ENCODE measurements at places on chromosomes 1 and 21. TPM values are rescaled to one million over a fixed set of nuclear protein-coding genes. Genes with fewer than 3 reads are reported as not detected.

GRCh38 chr1:55276671-55277376 is 61.7 kb upstream of the USP24 start:
- no peak overlapping the region for H3K4me3 ChIP-seq
- DNase-seq = no peak
- no peaks in the 10 kb centered on the region for H3K27me3 ChIP-seq
- H3K27ac ChIP-seq = peak overlapping the region; percentile 88
- H3K36me3 ChIP-seq = no peaks in the 10 kb centered on the region

- peaks cover 12% of the 10 kb centered on the region for H3K4me1 ChIP-seq
- no peak for DNase-seq
- H3K27ac ChIP-seq = no peak overlapping the region
- no peak overlapping the region for H3K4me3 ChIP-seq
- H3K36me3 ChIP-seq = peaks cover under 1% of the 10 kb centered on the region
Measured at GRCh38 chr1:42033629-42034028, 114.9 kb upstream of the HIVEP3 start.

GRCh38 chr1:209769171-209769904 is 13.5 kb downstream of the TRAF3IP3 start:
- no peak overlapping the region for H3K4me3 ChIP-seq
- peak; percentile 31 for DNase-seq
- no peak overlapping the region for H3K27ac ChIP-seq
- H3K27me3 ChIP-seq = no peaks in the 10 kb centered on the region
- H3K4me1 ChIP-seq = peaks cover 14% of the 10 kb centered on the region

GRCh38 chr1:159961636-159962035 is 7.6 kb upstream of the SLAMF9 start:
- H3K4me1 ChIP-seq = no peaks in the 10 kb centered on the region
- H3K4me3 ChIP-seq = no peak overlapping the region

DNA sequence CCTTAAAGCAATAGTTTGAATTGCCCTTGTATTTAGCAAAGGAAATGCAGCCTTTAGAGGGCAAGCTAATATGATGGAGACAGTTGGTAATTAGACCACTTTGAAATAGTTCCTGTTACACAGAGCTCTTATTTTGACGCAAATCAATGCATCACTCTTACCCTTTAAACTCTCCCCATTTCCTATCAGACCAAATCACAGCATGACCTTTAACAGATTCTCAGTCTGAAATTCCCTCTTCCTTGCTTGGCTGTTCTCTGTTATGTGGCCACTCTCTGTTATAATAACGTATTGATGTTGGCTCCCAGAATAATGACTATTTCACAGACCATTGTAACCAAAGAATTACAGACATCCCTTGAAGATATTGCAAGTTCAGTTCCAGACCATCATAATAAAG is 66.9 kb upstream of the NGF start:
- no peak overlapping the region for H3K4me3 ChIP-seq
- no peaks in the 10 kb centered on the region for H3K36me3 ChIP-seq
- peaks cover 7% of the 10 kb centered on the region for H3K27me3 ChIP-seq

DNA sequence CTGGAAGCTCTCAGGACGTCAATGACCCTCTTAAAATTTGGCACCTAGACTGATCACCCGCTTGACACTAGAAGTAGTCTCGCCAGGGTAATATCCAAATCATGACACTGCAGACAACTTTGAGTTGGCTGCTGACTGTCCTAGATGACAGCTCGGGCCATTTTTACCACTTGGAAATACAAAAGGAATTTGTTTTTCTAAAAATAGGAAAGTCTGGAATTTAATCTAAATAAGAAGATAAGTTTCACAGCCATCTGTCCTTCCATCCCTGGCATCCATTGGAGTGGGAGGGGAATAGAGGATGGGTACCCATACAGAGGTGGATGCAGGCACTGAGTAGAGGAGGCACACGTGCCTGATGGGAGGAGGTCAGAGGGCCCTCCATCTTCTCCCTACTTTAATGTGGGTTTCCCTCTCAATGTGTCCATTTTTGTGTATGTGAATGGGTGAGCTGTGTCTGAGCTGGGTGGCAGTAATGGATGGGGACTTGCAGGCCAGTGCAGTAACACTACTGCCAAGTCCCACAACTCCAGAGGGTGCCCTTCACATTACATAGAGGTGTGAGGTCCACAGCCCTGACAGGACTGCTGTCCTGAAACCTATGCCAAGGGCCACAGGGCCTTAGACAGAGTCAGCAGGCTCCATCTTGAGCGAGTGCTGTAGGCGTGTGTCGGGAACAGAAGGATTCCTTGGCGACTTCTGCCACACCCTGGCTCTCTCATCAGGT is 104.8 kb upstream of the IPO9 start:
- no peaks in the 10 kb centered on the region for H3K36me3 ChIP-seq
- no peak overlapping the region for H3K4me3 ChIP-seq
- H3K27ac ChIP-seq = no peak overlapping the region
- peaks cover 3% of the 10 kb centered on the region for H3K4me1 ChIP-seq

GRCh38 chr1:87044424-87044823 is 130.0 kb downstream of the HS2ST1 start:
- no peak for DNase-seq
- H3K27ac ChIP-seq = no peak overlapping the region
- no peaks in the 10 kb centered on the region for H3K27me3 ChIP-seq
- H3K4me3 ChIP-seq = peak overlapping the region; percentile 9

DNA sequence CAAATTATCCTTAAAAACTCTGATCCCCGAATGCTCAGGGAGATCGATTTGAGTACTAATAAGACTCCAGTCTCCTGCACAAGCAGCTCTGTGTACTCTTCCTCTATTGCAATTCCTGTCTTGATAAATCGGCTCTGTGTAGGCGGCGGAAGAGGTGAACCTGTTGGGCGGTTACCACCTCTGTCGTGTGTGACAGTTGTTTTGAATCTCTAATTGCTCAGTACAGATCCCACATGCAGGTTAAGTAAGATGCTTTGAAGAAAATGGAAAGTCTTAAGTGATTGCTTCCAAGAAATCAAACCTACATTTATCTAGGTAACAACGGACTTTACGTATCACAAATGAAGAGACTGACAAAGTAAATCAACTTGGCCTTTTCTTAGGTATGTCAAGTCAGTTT is 35.5 kb downstream of the COA6 start:
- no peak for DNase-seq
- peaks cover 17% of the 10 kb centered on the region for H3K36me3 ChIP-seq
- H3K4me1 ChIP-seq = no peaks in the 10 kb centered on the region
- no peak overlapping the region for H3K27ac ChIP-seq

DNA sequence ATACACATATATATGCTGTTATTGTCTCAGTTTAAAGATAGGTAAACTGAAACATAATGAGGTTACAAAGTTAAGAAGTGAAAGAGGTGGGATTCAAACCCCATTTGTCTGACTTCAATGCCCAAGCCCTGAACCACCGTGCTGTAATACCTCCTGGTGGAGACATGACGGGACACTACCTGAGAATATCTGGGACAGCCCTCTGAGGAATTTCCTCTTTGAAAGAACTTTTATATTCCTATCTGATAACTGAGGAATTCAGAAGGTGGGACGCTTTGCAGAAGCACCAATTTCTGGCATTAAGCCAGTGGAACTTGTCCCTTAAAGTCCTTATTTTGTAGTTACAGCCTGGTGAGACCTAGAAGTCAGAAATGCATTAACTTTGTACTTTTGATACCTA is 32.1 kb upstream of the FASLG start:
- H3K4me1 ChIP-seq = no peaks in the 10 kb centered on the region
- H3K27ac ChIP-seq = no peak overlapping the region
- no peak for DNase-seq
- peaks cover 11% of the 10 kb centered on the region for H3K36me3 ChIP-seq
- no peaks in the 10 kb centered on the region for H3K27me3 ChIP-seq

GRCh38 chr1:220682901-220683576 is 7.1 kb upstream of the C1orf115 start:
- H3K27ac ChIP-seq = no peak overlapping the region
- no peak overlapping the region for H3K4me3 ChIP-seq
- DNase-seq = no peak

- no peaks in the 10 kb centered on the region for H3K36me3 ChIP-seq
- H3K27me3 ChIP-seq = peaks cover 11% of the 10 kb centered on the region
- no peaks in the 10 kb centered on the region for H3K4me1 ChIP-seq
- H3K27ac ChIP-seq = no peak overlapping the region
- no peak overlapping the region for H3K4me3 ChIP-seq
Measured at GRCh38 chr1:197976368-197976767, 59.2 kb downstream of the LHX9 start.

CSRP1 gene
- polyA plus RNA-seq = 27.7 TPM

DNA sequence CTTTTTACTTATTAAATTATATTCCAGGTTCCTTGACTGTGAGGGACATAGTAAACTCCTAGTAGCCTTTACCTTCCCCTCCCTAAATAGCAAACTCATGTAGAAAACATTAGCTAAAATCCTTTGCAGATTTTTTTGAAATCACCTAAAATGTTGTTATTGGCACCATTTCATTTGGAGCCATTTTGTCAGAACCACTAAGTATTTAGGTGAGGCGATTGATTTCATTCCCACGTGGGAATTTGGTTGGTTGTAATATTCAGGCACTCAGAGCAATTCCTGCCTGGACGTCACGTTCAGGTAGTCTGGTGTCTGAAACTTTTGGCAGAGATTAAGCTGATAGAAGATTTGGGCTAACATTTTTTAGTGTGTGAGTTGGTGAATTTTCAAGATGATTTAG is 84.3 kb downstream of the CAMTA1 start:
- peaks cover 12% of the 10 kb centered on the region for H3K4me1 ChIP-seq
- H3K36me3 ChIP-seq = peaks cover 6% of the 10 kb centered on the region
- H3K4me3 ChIP-seq = no peak overlapping the region
- H3K27ac ChIP-seq = no peak overlapping the region

CCDC27 gene
- polyA plus RNA-seq = not detected

GRCh38 chr21:10616535-10616934 is 95.2 kb downstream of the TPTE start:
- H3K36me3 ChIP-seq = no peaks in the 10 kb centered on the region
- H3K4me3 ChIP-seq = no peak overlapping the region
- no peak overlapping the region for H3K27ac ChIP-seq

GRCh38 chr1:117883616-117884015 is 45.8 kb downstream of the GDAP2 start:
- H3K27me3 ChIP-seq = no peaks in the 10 kb centered on the region
- peaks cover 8% of the 10 kb centered on the region for H3K36me3 ChIP-seq
- DNase-seq = no peak
- H3K27ac ChIP-seq = no peak overlapping the region
- H3K4me1 ChIP-seq = no peaks in the 10 kb centered on the region

COL6A1 gene
- not detected for polyA plus RNA-seq

DNA sequence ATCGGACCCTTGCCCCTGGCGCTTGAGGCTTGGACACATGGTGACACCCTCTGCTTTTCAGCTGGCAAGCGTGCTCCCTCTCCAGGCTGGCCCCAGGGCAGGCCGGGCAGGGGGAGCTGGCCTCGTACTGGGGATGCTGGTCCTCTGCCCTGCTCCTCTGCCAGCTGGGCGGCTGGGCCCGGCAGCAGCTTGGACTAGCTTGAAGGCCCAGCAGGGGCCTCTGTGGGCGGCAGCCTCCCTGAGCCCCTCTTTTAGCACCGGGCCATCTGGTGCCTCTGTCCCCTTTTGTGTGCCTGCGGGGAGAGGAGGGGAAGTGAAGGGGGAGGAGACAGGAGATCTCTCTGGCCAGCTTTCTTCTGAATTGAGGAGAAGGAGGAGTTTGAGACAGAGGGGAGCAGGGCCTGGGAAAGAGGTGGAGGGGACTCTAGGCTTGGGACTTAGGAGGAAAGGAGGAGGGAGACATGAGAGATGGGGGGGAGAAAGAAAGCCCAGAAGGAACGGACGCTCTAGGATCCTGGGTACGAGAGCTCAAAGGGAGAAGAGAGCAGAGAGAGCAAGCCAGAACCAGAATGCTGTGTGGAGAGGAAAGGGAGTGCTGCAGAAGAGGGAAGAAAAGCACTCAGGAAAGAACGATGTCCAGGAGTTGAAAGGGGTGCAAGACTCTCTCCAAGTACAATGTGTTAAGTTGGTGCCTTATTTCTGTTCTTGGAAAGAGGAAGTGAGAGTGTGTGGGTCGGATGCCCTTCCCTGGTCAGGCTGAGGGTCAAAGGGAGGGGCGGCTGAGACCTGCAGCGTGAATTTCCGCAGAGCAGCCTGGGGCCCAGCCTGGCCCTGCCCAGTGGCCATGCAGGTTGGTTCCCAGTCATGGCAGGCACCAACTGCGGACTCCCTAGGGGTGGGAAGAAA is 40.3 kb downstream of the IER5 start:
- DNase-seq = peak; percentile 79
- H3K4me1 ChIP-seq = peaks cover 92% of the 10 kb centered on the region
- no peaks in the 10 kb centered on the region for H3K36me3 ChIP-seq
- H3K27me3 ChIP-seq = no peaks in the 10 kb centered on the region
- H3K27ac ChIP-seq = peak overlapping the region; percentile 92

DNA sequence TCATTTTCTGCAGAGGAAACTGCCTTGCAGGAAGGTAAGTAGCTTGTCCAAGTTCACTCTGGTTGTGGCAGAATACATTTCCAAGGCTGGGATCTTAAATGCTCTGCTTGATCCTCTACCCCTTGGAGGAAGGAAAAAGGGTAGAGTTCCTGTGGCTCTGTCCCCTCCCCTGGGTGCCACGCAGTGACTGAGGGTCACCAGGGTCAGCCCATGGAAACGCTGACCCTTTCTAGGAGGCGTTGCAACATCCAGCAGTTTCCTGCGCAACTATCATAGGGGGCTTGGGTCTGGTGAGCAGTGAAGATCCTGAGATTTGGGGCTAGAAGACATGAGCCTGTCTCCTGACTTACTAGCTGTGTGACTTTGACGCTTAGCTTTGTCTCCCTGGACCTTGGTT is 29.4 kb upstream of the EPS8L3 start:
- H3K36me3 ChIP-seq = no peaks in the 10 kb centered on the region
- H3K27me3 ChIP-seq = peaks cover 23% of the 10 kb centered on the region
- no peak for DNase-seq
- H3K27ac ChIP-seq = no peak overlapping the region
- no peaks in the 10 kb centered on the region for H3K4me1 ChIP-seq
- no peak overlapping the region for H3K4me3 ChIP-seq

- H3K27me3 ChIP-seq = no peaks in the 10 kb centered on the region
- no peak overlapping the region for H3K27ac ChIP-seq
- H3K36me3 ChIP-seq = peaks cover 30% of the 10 kb centered on the region
- H3K4me3 ChIP-seq = no peak overlapping the region
Measured at GRCh38 chr1:110057963-110058518, 12.4 kb downstream of the ALX3 start.

DNA sequence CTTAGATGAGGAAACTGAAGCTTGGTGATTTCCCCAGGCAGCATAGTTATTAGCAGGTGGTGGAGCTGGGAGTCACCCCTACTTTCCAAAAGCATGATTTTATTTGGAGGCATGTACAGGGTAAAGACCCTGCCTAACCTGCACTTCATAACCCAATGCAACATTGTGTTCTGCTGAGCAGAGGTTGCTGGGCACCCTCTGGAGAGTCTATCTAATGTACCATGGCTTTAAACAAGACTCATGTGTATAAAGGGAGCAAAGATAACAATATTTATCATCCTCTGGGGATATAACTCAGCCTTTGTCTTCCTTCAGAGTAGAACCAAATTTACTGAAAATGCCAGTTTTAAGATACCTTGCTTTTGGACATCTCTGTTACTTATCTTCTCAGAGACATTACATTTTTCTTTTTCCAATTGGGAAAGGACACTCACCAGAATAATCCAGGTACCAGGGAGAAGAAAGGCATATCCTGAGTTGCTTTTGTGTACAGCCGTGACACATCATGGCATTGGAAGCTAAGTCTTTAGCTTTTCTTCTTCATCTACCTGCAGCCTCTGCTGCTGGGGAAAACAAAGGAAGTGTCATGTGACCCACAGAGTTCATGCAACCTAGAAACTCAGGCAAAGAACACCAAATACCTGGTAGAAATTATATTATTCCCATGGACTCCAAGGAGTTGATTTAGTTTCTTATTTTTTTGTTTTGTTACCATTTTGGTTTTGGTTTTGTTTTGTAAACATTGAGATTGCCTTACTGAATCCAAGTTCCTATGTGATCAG is 39.6 kb downstream of the ELAVL4 start:
- no peak for DNase-seq
- H3K27ac ChIP-seq = no peak overlapping the region
- no peak overlapping the region for H3K4me3 ChIP-seq
- no peaks in the 10 kb centered on the region for H3K36me3 ChIP-seq
- no peaks in the 10 kb centered on the region for H3K4me1 ChIP-seq

Data from naive B cell (primary cell).